ENCODE measurements at places on chromosomes 4 and X.

DNA sequence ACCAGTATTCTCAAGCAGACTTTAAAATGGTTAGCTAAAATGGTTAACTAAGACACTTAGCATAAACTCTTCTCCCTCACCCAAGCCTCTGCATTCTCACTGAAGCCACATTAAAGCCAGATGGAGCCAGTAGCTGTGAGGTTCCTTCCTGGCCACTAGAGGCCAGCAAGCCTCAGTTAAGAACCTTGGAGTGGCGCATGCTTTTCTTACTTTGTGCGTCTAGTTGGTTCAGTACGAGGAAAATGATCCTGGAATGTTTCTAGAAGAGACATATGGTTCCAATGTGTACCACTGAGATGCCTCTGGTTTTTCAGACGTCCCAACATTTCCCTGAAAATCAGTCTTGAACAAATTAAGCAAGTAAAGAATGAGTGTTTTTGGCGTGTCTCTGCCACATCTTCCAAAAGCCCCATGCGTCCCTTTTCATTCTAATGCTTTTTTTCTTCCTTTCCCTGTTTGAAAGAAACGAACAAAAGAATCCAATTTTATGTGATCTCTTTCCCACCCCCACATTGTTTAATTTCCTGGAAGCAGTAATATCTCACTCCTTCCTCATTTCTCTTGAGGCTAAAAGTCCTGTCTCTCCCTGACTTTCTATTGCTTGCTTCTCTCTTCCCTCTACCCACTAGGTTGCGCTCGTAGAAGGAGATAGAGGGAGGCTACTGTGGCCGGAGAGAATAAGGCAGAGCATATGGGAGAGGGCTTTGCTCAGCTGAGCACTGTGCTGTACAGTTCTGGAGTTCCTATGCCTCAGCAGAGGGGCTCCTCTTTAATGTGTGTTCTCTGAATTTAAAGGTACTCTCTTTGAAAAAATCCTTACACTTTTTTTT lies 82.9 kb upstream of the TAB3 start:
- DNase-seq: no peak

GRCh38 chr4:41067369-41067768 lies 147.0 kb downstream of the APBB2 start:
- DNase-seq: no peak

DNA sequence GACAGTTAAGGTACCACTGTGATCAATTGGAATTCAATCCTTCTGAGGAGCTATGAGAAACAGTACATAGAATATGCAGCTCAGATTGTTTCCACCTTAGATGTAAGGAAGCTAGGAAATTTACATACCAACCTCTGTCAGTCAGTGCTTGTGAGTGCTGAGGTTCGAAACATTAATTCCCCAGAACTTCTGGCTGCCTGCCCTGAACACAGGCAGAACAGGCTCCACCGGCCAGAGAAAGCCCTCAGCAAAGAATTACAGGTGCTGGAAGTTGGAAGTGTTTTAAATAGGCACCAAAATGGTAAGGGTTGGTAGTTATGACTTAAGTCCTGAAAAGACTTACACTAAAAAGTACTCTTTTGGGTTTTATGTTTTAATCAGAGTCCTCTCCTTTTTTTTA lies 651.8 kb downstream of the C4orf33 start:
- no peak for DNase-seq

DNA sequence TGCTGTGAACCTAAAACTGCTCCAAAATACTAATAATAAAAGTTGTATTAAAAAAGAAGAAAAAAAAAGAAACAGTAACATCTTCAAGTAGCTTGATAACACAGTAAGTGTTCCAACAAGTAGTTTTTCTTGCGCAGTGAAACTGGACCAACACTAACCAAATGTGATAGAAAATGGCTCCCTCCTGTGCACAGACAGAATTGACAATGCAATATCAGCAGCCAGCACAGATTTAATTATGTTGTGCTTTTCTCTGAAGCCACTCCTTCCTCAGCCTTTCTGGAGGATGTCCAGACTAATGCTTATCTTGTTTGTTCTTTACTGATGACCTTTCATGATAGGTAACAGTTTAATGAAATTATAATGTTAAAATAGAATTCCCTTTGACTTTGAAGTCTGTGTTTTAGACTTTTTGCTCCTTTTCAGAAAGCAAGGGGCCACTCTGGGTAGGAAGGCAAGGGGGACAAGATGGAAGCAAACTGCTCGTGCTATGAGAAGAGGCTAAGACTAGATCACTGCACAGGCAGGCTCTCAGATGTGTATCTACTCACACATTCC lies 147.1 kb upstream of the RPL34 start:
- DNase-seq: no peak

DNA sequence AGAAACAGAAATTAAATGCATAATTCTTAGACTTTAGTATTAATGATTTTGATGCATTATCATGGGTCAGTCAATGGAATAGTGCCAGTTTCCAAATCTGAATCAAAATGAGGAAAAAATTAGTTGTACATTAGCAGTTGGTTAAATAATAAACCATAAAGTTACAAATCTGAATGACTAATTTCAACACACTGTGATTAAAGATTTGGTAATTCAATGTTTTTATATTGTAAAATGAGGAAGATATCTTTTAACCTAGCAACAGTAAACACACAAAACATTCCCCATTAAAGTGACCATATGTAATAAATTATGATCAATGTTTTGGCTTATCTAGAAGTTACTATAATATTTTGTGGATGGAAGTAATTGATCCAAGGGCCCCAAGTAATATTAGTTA lies 1.6 kb downstream of the FBXO8 start:
- DNase-seq: no peak
